ENCODE measurements at places on chromosomes 6 and 20.

GRCh38 chr20:25858495-25859425, 162.1 kb upstream of the ZNF337 start:
- DNase-seq, result no peak

DNA sequence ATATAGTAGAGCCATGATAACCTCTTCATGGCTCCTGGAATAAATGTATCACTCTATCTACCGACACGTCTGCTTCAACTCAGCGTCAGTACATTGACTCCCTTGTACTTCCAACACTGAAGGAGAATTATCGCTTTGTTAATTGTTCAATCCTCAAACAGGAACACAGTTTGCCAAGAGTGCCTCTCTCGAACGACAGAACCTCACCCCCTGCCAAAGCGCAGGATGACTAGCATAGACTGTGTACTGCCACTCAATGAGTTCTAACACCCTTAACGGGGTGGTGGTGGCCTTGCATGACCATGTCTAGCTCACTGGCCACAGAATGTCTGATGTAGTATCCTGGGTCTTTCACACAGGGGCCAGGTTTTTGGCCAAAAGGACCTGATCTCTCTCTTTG, 81.4 kb upstream of the HEY2 start:
- DNase-seq, result no peak

DNA sequence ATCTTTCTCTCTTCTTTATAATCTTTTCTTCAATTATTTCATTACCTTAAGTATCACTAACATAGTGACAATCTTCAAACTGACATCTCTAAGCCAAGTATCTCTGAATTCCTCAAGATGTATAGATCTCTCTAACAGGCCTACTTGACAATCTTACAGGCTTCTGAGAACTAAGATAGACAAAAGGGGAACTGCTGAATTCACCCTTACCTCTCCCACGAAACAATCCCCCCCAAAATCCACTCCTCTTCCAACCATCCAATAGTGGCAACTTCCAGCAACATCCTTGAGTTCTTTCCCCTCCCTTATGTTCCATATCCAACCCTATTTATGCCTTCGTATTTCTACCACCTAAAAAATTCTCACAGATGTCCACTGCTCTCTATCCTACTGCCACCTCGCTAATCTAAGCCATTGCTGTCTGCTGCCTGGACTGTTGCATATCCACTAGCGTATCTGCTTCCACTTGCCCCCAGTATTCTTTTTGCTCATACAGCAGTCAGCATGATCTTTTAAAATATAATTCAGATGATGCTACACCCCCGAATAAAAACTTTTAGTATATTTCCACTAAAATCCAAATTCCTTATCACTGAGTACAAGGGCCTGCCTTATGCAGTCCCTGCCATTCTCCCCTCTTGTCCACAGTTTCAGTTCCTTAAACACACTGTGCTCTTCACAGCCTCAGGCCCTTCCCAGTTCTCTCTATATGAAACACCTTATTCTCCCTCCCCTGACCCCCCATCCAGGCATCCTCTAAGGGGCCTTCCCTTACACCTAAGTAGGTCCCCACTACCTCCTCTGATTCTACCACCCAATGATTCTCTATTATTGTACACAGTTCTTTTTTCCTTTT, 8.0 kb downstream of the REPS1 start:
- no peak for DNase-seq

GRCh38 chr6:168201799-168202198, 117.8 kb downstream of the DACT2 start:
- no peak for DNase-seq

DNA sequence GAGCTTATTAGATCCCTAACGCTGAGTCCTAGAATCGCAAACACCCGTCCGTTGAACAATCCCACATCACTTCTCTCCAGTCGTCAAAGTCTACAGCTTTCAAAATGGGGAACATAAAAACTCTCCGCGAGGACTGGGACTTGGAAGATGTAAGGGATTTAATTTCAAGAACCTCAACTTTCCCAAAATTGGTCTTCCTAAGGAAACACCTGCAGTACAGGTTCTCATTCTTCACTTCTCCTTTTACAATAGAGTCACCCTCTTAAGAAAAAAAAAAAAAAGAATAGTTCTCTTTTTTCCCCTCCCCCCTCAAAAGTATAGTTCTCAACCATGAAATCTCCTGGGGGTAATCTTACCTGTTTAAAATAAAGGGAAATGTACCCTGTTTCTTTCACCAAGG, 6.6 kb upstream of the ZBTB22 start:
- no peak for DNase-seq

DNA sequence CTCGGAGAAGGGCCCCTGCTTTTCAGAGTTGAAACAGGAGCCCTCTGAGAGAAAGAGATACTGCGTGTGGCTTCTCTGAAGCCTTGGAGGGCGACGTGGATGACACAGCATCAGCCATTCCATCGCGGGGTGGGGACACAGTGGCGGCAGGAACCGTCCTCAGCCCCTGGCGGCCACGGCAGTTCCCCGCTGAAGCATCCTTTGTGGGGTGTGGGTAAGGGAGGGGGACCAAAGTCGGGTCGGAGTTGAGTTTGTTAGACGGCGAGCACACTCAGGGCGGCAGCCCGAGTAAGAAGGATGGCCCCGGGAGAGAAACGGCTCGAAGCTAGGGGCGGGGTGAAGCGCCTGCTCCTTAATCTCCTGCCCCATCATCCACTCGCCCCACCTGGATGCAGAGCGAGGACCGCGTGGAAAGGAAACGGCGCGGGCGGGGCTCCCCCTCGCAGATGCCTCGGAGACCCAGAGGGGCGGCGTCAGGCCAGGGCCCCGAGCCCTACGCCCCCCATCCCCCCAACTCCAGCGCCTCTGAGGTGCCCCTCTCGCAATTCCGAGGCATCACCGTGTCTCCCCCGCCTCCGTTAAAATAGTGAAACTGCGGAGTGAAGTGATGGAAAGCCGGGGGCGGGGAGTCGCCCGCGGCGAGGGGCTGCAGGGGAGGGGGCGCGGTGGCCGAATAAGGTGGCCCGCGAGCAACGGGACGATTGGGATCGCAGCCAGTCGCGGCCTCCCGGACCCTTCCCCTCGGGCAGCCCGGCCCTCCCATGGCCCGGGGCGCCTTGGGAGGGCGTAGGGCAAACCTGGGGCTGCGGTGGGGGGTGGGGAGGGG, 796 bp upstream of the RREB1 start:
- no peak for DNase-seq

DNA sequence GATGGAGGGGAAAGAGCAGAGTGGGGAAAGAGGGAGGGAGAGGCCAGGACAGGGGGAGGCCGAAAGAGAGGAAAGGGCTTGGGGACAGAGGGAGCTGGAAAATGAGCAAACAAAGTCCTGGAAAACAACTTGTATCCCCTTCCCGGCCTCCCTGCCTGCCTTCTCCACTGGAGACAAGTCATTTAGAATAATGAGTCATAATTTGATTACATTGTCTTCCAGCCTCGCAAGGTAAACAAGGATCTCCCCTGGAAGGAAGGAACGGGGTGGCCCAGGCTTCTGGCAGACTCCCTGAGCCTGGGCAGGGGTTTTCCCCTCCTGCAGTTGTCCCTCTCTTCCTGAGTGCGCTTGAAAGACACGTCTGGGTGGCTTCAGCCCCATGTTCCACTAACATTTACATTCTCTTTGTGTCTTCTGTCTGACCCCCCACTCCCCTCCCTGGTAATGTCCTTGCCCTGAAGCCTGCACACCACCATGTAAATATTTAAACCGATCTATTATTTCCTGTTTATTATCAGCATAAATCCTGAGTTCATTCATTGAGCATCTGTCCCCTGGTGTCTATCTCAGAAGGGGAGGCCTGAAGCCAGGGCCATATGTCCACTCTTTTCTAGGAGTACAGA, 12.1 kb upstream of the MRPS18A start:
- DNase-seq, result no peak

DNA sequence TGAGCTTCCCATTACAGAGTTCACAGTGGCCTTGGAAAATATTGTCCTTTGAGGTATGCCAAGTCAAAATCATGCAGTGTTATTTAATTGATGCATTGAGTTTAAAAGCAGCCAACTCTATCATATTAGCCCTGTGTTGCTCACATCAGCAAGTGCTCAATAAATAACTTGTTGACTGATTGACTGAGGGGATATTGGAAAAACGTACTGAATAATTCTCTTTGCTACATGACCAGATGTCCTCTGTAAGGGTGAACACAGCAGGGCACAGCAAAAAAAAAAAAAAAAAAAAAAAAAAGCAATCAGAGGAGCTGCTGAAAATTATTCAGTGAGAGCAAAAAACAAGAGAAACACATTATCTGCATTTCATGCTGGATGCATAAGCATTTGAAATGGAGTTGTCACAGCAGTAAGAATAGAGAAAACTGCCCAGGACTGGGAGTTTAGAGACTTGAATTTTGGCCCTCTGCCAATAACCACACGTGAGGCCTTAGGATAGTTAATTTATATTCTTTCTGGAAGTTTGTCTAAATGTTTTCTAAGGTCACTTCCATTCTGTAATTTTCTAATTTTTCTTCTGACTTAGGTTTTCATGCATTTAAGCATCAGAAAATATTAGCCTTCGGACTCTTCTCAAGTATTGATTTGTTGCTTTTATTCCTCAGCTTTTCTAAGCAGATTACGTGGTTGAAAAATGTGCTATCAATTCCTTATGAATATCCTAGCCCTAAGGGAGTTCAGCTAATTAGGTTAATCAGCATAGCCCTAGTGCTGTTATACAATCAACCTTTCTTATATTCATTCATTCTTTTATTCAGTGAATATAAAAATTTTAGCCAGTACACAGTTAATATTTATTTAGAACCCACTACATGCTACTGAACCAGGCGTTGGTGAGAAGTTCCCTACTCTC, 246.8 kb upstream of the STXBP5 start:
- no peak for DNase-seq

DNA sequence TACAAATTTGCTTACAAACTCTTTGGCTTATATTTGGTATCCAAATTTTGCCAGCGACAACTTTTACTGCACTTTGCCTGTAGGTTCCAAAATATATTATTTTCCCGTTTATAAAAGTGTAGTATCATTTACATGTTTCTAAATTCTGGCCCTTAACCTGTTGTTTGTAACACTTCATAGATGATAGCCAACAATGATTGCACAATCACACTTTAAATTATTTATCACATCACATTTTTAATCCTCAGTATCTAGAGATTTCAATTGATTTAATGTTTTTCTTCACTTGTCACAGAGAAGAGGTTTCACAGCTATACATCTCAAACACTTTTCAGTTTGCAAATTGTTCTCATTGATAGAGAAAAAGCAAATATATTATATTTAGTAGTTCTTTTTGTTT, 1151.2 kb upstream of the EYS start:
- no peak for DNase-seq

GRCh38 chr6:158039178-158039557, 57.5 kb downstream of the SYNJ2 start:
- DNase-seq, result no peak

DNA sequence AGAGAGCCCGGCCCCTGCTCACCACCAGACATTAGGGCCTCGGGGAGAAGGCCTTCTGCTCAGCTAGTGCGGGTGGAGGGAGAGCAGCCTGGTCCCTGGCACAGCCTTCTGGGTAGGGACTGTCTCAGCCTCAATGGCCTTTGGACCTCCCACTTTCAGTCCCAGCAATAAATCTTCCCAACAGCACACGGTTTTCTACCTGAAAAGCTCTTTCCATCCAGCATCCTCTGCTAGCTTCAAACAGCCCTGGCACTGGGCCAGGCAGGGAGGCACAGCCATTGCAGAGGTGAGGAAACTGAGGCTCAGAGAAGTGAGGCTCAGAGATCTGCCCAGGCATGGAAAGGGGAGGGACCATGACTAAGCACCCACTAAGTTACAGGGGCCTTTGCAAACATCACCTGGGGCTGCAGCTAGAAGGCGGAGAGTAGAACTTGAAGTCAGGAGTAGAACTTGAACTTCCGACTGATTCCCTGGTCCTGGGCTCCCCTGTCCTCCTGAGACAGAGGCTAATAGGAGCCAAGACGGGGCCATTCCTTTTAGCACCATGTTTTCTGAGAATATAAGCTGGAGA, 43.9 kb upstream of the NOL4L start:
- no peak for DNase-seq

DNA sequence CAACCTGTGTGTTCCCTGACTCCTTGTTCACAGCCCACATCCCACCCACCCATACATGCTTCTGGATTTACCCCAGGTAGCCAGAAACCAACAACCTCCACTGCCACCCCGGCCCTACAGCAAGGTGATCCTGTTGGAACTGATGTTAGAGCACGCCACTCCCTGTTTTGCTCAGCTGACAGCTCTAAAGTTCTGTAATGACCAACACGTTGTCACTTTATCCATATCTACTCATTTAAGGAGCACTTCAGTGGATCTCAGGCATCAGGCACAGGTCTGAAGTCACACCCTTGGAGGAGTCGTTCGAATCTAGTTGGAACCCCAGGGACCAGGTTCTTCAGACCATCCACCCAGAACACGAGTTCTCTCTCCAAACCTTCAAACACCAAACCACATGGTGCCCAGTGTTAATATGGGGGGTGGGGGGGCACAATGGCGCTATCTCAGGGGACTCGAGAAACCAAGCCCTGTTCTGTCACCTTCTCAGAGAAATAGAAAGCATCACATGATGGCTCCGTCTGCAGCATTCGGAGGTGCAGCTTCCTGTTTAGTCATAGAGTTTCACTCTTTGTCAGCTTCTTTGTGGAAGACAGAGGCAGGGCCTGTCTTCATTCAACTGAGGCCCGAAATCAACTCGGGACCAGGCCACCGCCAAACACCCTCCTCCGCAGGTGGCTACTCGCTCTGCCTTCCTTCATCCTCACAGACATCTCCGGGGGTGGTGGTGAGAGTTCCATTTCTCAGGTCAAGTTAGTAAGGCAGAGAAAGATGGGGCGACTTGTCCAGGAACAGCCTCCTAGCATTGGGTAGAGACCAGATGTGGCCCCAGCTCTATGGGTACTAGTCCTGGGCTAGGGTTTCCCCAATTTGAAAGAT, 142.2 kb downstream of the NFATC2 start:
- DNase-seq, result no peak

DNA sequence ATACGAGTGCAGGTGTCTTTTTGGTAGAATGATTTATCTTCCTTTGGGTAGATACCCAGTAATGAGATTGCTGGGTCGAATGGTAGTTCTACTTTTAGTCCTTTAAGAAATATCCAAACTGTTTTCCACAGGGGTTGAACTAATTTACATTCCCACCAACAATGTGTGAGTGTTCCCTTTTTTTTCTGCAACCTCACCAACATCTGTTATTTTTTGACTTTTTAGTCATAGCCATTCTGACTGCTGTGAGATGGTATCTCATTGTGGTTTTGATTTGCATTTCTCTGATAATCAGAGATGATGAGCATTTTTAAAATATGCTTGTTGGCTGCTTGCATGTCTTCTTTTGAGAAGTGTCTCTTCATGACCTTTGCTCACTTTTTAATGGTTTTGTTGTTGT, 1.9 kb upstream of the ZNF831 start:
- DNase-seq, result no peak

DNA sequence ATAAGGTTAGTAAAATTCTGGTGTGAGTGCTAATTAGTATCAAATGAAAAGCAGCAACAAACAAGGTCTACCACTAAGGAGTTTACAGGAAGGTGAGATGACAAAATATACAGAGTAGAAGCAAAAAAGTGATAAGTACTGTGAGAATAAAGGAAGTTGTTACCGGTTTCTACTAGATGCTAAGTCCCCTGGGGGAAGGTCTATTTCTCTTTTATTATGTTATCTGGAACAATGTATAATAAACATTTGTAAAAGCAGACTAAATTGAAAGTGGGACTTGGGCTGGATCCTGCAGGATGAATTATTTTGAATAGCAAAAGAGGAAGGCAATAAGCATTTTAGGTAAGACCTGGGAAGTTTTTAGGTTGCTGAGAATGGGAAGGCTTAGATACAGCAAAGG, 158.7 kb upstream of the SLC22A16 start:
- no peak for DNase-seq

- DNase-seq, result no peak
Observed at GRCh38 chr6:76814496-76815458, 648.5 kb downstream of the HTR1B start.
